Stimulated activated CD4-positive, alpha-beta T cell treated with anti-CD3 and anti-CD28 coated beads, Interleukin-15, amount 100 ng/mL, for 48 hours (primary cell): ENCODE measurements at places on chromosomes 4 and X.

- DNase-seq: no peak
These were observed 104.1 kb upstream of the BMP3 start for GRCh38 chr4:80926446-80926845.

GRCh38 chrX:51332188-51332942, at the start of gene NUDT10:
Gene NUDT10 (plus strand): TSS chrX:51332822. CDS start chrX:51332966, 144 bp downstream.
- DNase-seq: no peak

DNA sequence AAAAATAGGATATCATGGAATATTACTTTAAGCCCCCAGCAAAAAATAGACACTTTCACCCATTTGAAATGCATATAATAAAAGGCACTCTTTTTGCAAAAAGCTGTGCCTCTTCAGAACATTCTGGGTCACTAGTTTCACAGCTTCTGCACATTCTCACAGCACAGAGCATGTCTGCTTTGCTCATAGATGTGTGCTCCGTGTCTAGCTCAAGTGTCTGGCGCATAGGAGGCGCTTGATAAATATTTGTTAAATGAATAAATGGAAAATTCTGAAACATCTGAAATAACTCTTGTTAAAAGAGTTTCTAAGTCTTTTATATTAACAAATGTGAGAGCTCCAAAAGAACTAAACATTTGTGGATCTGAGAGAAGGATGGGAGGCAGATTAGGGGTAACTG, 275.2 kb downstream of the PTTG2 start:
- DNase-seq: no peak

DNA sequence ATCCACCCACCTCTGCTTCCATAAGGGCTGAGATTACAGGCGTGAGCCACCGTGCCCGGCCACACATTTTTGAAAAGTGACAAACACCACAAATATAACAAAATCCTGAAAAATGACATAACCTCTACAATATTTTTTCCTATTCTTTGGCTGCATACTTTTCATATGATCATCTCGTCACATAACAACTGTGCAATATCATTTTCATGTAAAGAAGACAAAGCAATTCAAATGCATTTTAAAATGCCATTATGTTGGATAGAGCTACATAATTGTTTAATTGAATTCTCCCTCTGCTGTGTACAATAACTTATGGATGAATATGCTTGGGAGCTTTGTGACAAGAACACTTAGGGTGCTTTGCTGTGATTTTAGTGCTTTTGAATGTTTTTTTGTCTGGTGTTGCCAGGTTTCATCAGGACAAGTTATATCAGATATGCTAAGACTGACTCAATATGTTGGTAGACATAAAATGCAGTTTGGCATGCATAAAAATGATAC, 132.9 kb downstream of the CHIC2 start:
- no peak for DNase-seq

GRCh38 chr4:61194571-61194970, 5.6 kb upstream of the ADGRL3 start:
- no peak for DNase-seq

GRCh38 chr4:113977526-113977855, 2.0 kb downstream of the ARSJ start:
- DNase-seq: no peak

- DNase-seq: no peak
These were observed 95.7 kb downstream of the PWWP3B start for GRCh38 chrX:106263817-106264216.

GRCh38 chr4:154560419-154560801, 2.4 kb upstream of the FGB start:
- DNase-seq: no peak

GRCh38 chr4:25925486-25926201, 11.6 kb downstream of the SMIM20 start:
- no peak for DNase-seq

DNA sequence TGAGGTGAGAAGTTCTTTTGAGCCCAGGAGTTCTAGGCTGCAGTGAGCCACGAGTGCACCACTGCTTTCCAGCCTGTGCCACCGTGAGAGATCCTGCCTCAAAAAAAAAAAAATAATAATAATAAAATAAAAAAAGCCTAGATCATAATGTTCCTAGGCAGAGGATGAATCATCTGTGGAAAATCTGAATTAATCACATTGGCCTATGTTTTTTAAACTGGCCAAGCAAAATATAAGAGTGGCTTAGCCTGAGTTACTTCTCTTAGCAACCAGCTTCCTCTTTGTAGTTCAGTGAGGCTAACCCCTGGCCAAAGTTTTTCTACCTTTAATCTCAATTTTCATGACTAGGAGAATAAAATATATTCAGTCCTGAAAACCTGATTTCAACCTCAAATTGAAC, 614.6 kb downstream of the PPP4R3C start:
- no peak for DNase-seq

DNA sequence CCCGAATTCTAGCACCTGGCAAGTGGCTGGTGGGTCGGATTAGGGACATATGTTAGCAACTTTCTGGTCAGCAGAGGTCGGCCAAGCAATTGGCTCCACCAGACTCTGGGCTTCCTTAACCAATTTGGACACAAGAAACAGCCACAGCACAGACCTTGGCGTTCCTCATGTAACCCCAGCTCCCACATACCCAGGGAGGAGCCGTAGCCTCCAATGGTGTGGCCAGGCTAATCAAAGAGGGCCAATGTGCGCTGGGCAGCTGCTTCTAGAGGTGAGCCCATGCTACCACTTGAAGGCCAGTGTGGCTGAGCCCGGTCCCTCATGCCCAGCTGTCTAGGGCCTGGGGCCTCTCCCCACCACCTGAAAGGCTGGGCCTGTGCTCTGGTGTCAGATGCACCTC, 82.5 kb upstream of the MSX1 start:
- DNase-seq: no peak

- DNase-seq: no peak
These were observed 6.4 kb downstream of the MAB21L2 start for GRCh38 chr4:150588316-150588715.

DNA sequence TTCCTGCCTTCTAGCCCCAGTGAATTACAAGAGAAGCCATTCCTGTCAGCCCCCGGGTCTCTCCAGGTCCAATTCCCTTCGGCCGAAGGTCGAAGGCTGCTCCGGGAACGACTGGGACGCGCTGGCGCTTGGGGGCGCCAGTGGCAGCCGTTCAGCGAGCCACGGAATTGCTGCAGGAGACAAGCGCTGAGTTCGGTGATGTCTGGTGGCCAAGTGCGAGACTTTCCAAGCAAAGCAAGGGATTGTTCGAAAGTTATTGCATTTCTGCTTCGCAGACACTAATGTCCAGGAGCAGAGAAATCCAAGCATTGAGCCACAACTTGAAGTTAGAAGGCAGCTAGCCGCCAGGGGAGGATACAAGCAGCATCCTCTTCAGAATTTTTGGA, 1.1 kb upstream of the DKK2 start:
- DNase-seq: no peak

DNA sequence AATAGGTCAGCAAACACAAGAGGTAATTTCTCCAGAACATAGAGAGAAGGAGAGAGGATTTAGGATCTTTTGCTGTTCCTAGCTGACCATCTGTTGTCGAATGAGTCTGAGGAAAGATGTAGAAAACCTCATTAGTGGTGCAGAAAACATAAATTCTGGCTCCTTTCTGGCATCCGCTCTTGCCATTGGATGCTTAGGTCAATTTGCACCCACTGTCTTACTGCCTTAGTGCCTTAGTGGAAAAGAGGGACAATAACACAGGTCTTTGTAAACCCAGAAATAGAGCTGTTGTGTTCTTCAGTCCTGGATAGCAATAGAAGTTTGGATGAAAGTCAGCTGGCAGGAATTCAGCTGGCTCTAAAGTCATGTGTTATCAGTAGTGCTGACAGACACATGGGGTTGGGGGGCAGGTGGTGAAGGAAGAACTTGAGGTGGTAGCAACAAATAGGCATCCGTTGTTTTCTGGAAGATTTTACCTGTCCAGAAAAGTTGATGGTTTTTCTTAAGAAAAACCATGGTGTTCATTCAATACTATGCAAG, 78.2 kb downstream of the GLRA2 start:
- no peak for DNase-seq

GRCh38 chr4:155592179-155592937, 74.3 kb upstream of the GUCY1A1 start:
- DNase-seq: no peak

DNA sequence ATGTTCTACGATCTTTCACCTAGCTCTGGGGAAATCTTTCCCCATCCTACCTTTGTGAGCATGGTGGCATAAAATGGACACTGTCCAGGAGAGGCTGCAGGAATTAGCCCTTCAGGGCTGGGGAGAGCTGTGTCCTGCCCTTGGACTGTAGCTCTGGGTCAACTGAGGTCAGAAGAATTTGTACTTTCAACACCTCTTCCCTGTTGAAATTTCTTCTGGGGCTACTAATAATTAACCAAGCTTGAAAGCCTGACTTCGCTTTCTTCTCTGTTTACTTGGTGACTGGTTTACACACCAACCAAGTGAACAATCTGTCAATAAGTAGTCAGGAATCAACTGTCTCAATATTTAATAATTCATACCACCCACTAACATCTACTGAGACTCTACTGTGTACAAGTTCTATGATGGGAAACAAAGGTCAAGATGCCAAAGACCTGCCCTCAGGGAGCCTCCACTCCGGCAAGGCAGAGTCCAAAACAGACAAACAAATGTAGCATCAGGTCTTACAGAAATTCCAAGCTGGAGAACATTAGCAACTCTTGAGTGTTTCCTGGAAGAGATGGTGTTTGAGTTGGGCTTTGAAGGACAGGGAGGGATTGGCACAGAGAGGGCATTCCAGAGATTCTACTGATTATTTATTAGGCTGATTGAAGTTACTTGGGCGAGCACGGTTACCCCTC, 113.1 kb downstream of the ENPP6 start:
- DNase-seq: no peak

- no peak for DNase-seq
These were observed 1064.7 kb upstream of the GRIA3 start for GRCh38 chrX:122119361-122119760.

GRCh38 chr4:158005021-158005420, 167.8 kb downstream of the GASK1B start:
- no peak for DNase-seq

- DNase-seq: no peak
These were observed 28.8 kb downstream of the SUPT20HL2 start for GRCh38 chrX:24285082-24285481.

DNA sequence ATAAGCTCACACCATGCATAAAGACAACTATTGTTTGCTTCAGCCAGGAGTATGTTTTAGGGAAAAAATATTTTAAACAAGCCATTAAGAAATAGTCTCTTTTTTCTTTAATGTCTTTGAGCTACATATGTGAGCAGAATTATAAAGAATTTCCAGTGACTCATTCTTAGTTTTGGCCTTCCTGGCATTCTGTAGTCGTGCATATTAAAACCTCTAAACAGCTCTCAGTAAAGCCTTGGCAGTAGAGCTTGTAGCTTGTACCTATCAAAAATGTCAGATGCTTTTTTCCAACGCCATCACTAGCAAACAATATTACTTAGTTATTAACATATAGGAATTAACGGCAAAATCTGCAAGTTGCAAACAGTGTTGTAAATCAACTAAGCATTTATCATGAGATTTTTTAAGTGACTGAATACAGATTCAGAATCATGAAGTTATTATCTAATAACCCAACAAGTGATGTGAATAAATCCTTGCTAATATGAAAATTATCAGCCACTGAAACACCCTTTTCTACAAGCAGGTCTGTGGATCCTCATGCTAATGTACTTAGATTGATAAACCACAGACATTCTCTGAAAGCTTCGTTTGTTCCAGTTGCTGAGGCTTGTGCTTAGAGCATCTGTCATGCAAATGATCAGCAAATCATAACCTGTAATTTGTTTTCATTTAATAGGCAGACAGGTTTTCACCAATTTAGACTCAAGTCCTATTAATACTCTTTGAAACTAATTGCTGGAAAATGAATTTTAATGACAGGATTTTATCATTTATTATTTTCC, 412.0 kb upstream of the ATOH1 start:
- no peak for DNase-seq

GRCh38 chr4:157772907-157773306, 399.9 kb downstream of the GASK1B start:
- DNase-seq: no peak

- DNase-seq: no peak
These were observed 169.9 kb upstream of the NDP start for GRCh38 chrX:44143061-44143602.

DNA sequence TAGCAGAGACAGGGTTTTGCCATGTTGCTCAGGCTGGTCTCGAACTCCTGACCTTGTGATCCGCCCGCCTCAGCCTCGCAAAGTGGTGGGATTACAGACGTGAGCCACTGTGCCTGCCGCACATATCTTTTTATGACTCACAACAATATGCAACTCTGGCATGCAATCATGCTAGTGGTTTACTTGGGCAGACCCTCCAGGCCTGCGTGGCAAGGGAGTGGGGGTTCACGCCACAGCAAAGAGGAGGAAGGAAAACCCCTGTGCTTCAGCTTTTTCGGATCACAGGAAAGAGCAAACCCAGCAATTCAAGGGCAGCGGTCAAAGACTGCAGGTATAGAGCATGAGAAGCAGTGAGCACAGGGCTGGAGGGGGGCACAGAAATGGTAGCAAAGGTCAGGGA, 48.3 kb upstream of the CD99 start:
- DNase-seq: no peak

- DNase-seq: no peak
These were observed 51.7 kb downstream of the TBCK start for GRCh38 chr4:106264331-106264728.

DNA sequence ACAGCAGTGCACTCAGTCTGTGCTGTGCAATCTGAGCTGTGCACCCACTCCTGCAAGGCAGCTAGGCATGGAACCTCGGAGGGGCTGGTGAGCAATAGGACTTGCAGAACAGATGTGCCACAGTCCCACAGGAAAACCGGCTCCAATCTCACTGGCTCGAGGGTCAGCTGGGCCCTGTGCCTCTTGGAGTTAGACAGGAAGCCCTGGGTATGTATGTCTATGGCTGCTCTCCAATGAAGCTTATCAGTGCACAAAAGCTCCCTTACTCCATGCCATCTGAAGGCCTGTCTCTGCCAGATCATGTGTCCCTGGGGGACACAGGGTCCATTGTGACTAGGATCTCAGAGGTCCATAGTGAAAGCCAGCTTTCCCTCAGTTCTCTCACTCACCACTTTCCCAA, 335.8 kb downstream of the SH3BGRL start:
- no peak for DNase-seq

- no peak for DNase-seq
These were observed 31.4 kb upstream of the SLC25A31 start for GRCh38 chr4:127698789-127699200.

- no peak for DNase-seq
These were observed 311.9 kb upstream of the TECRL start for GRCh38 chr4:64721106-64721505.

GRCh38 chr4:7398788-7399439, 35.8 kb downstream of the PSAPL1 start:
- DNase-seq: no peak

GRCh38 chr4:90745176-90745575, 618.0 kb downstream of the CCSER1 start:
- no peak for DNase-seq

GRCh38 chr4:110361921-110362320, 114.0 kb upstream of the ENPEP start:
- DNase-seq: no peak

GRCh38 chr4:1368421-1369090, 21.5 kb downstream of the UVSSA start:
- no peak for DNase-seq
